ENCODE measurements at places on chromosomes 7 and 10.

GRCh38 chr7:76411626-76412025 lies 2.1 kb upstream of the SSC4D start:
- peak; percentile 46 for DNase-seq

- no peak for DNase-seq
Measured at GRCh38 chr10:76315240-76315639, 883.8 kb downstream of the LRMDA start.

DNA sequence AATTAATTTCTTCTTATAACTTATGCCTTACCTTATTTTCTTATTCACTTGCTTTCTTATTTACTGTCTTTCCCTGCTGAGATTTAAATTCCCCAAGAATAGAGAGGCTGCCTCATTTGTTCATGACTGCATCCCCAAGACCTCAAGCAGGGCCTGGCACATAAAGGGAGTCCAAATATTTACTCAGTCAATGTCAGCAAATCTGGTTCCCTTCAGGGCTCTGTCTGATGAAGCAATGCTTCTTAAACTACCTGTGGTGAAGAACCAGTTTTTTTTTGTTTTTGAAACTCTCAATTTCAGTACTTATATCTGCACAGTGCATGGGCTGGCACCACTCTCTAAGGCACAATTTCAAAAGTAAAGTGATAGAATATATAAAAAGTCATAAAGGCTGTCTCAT lies 4.7 kb downstream of the ZNF239 start:
- DNase-seq = no peak

DNA sequence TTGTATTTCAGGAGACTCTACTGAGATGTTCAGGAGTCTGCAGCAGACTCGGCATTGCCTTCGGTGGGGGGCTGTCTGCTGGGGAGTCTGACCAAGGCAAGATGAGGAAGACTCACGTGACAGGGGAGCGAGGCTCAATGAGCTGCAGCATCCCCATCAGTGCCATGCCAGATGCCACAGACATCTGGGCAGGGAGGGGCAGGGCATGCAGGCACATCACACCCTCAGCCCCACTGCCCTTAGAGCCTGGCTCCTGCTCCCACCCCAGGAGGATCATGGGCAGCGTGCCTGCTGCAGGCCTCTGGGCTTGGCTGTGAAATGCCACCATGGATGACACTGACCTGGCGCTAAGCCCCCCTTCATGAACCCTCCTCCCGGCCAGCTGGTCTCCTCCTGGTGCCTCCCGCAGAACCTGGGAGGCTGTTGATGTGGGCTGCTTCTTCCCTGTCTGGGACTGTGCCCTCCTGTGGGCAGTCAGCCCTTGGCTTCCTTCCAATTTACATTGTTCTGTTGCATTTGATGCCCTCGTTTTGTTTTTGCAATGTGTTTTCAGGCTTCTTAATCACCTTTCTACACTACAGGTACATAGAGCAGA lies 235.0 kb downstream of the PAXIP1 start:
- no peak for DNase-seq

DNA sequence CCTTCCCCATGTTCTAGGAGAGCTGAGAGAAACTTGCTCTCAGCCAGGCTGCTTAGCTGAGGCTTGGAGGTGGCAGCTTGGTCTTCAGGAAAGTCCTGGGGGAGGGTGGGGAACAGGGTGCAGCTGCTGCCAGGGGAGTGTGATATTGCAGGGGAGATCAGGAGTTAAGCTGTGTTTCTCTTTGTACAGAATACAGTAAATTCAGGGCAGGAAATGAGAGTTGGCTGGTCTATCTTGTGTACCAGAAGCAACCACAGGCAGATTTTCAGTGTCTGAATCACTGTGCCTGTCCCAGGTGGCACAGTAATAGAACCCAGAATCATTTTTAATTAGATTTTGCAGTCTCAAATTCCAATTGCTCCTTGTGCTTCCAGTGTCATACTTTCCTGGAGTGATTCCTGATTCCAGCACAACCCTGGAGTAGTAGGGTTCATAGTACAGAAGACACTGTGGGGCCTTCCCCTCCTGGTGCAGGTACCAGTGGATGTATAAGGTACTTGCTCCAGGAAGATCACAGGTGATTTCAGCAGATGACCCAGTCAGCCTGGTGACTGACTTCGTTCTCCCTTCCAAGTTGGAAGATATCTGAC lies 94.0 kb upstream of the TARP start:
- peak; percentile 25 for DNase-seq

DNA sequence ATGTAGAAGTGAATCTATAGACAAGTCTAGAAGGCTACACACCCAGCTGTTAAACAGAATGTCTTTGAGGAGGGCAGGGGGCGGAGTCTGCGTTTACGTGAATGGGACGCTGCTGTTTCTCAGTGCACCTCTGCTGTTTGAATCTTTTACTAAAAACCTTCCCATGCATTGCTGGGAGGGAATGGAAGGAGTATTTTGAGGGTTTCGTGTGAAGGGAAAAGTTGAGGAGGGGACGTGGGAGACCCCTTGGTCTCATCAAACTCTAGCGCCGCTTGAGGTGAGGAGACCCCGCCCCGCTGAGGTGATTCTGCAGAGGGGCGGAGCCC lies 492 bp upstream of the VCL start:
- no peak for DNase-seq

Data from NB4 (cell line).